ENCODE measurements at places on chromosomes 1 and 21. TPM values are rescaled to one million over a fixed set of nuclear protein-coding genes. Genes with fewer than 3 reads are reported as not detected.
A peak's percentile ranks its signal among the peaks of the same experiment; 100 is the strongest.

GRCh38 chr1:64514197-64514765, 44.4 kb downstream of the CACHD1 start:
- DNase-seq, result no peak

DNA sequence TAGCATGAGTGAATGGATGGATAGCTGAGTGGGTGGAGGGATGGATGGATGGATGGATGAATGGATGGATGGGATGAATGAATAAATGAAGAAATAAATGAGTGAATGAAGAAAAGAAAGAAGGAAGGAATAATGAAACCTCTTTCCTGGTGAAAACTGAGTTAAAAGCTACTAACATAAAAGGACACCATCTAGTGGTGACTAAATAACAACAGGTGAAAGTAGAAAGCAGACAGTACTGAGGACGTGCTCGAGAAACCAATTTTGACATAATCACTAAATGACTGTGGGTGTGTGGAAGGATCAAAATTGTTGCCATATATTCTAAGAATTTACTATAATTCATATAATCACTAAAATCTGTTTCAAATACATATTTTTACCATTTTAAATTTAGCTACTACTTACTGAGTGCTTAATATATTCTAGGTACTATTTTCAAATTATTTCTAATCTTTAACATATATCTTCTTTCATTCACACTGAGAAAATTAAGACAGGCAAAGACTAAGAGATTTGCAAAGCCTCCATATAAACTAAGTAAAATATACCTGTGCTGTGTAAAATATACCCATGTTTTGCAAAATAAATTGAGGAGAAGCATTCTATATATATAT, 522.9 kb downstream of the LRRIQ3 start:
- peak; percentile 1 for DNase-seq

DNA sequence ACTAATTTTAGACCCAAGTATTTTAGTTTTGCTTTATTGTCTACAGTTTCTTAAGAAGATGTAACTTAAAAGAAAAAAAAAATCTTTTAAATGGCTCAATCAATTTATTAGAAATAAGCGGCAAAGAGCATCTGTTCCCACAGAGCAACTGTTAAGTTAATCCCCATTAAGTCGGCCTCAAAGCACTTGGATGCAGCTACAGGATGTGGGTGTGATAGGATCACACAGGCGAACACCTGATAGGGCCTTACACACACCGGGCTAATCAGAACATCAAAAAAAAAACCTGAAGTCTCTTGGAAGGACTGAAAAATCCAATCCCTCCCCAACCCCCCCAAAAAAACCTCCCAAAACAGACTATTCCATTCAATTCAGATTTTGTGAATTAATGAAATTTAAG, 23.0 kb downstream of the APP start:
- no peak for DNase-seq

GRCh38 chr1:98382986-98383740, 278.4 kb upstream of the SNX7 start:
- DNase-seq, result no peak

GRCh38 chr1:117685936-117686806, 80.3 kb downstream of the TENT5C start:
- no peak for DNase-seq

DNA sequence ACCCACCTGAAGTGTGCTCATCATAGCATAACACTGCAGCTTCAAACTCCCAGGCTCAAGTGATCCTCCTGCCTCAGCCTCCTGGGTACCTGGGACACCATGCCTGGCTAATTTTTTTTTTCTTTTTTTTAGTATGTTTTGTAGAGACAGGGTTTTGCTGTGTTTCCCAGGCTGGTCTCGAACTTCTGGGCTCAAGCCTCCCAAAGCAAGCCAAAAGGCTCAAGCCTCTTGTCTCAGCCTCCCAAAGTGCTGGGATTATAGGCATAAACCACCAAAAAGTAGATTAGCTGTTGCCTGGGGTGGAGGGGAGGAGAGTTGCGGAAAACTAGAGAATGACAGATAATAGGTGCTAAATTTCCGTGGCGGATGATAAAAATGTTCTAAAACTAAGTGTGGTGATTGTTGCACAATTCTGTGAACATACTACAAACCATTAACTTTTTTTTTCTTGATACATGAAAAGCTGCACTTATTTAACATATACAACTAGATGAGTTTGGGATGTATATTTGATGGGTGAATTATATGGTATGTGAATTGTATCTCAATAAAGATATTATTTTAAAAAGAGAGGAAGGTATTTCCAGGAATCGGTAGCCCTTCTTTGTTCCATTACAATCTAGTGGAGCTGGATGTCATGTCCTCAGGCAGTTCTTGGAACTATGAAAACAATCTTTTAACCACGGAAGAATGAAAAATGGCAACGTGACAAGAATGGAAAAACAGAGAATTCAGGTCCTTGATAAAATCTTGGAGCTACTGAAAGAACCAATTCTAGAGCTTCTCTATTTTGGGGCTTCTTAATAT, 27.3 kb upstream of the MED18 start:
- DNase-seq, result no peak

DNA sequence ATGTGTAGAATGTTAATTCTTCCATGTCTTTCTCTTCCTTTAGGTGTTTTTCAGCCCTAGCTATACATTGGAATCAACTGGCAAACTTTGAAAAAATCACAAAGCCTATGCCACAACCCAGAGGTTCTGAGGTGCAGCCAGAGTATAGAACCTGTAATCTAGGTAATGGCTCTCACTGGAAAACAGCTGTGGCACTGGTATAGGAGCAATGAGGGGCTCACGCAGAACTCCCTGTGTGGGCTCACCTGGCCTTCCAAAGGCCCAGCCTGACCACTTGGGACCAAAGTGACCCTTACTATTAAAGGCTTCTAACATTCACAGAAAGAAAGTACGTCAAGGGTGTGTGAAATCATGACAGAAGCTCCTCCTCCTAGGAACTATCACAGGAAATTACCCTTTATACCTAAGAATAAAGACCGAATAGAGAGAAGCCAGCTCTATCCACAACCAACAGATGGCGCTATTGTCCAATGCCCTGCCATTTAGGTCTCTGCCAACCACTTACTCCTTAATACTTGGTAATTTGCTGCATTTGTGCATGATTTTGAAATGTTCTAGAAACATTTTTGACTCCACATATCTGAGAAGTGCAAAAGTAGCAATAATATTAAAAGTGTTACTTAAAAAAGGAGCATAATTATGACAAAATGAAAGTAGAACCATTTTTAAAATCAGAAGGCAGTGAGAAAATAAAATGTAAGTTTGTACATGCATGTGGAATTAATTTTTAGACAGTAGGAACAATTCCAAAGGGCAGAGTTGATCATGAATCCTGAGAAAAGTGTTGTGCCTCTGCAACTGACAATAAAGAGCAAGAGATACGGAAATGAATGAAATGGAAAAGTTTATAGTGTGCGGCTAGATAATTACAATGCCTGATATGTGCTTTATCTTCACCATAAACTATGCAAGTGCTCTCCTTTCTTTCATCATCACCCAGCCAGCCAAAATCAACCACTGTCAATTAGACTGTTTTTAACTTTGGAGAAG, 93.1 kb upstream of the HAO2 start:
- DNase-seq, result peak; percentile 55

DNA sequence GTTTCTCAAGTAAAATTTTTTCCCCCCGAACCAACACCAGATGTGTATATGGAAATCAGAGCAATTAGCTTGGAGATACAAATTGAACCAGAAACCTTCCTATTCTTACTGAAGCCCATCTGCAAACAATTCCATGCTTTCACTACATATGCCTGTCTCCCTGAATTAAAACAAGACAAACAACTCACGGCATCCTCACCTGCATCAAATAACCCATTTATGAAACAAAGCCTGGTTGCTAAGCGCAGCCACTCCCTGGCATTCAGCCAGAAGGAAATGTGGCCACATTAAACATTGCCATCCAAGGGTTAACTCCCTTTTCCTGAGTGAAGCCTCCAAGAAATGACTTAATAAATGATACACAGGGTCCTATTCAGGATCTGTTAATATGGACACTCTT, 55.3 kb downstream of the APP start:
- DNase-seq, result peak; percentile 22

DNA sequence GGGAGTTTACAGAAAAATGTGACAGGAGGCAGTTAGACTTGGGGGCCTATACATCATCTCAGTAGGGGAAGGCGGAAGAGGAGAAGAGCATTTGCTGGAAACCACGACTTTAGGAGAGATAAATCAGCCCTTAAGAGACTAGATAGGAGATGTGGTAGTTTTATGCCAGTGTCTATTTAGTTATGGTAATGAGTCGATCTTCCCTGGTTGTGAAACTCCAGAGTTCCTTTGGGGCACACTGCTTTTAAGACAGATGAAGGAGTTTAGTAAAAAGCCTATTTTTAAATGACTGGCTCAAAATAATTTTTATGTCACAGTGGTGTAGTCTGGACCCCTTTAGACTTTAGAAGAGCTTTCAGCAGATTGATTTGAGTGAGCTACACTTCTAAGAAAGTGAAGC, 7.8 kb downstream of the PGM1 start:
- DNase-seq, result no peak

DNA sequence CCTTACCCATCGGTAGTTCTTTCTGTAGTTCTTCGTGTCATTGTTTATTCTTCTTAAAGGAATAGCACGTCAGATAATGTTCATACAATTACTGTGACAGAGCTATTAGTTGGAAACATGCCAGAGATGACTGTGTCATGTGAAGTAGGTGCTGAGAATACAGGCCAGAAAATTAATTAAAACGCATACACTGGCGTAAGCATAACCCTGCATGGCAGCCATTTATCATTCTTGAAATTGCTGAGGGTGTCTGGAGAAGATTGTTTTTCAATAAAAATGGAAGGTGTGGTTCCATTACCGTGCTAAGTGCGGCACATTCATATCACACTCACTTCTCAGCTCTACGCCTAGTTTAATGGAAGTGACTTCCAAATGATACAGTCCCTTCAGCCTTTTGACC, 7.8 kb downstream of the ETS2 start:
- DNase-seq, result no peak

DNA sequence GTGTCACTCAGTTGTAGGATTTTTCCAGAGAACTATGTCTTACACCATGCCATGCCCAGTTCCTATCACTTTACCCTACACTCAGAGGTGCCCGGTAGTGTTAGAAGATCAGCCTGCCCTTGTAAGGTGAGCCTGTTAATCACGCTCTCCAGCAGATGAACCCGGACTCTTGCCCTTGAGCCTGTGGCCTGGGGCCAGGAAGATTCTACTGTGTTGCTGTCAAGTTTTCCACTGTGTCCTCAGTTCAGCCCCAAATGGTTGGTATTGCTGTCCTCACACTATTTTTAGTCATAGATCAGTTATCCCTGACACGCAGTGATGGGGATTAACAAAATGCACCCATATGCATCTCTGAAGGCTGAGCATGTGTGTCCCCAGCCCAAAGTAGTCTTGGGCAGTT, 105.0 kb upstream of the SPAG17 start:
- DNase-seq, result no peak

DNA sequence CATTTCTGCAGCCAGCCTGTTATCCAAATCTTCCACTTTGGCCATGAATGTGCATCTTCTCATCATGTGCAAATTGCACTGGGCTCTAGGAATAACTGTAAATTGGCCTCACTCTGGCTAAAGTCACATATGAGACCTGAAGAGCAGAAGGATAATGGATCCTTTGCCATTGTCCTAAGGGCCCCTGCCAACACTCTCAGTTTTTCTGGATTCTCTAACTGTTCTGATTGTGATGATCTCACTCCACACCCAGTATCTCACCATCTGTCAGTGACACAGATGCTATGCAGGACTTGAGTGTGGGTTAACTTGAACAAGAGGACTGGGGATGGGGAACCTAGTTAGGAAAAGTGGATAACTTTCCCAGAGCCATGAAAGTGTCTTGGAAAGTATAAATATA, 8.5 kb upstream of the FYB2 start:
- DNase-seq, result no peak

GRCh38 chr1:116785006-116785405, 30.8 kb downstream of the CD2 start:
- no peak for DNase-seq

- DNase-seq, result no peak
Observed at GRCh38 chr21:17925899-17926298, 106.7 kb upstream of the C21orf91 start.

DNA sequence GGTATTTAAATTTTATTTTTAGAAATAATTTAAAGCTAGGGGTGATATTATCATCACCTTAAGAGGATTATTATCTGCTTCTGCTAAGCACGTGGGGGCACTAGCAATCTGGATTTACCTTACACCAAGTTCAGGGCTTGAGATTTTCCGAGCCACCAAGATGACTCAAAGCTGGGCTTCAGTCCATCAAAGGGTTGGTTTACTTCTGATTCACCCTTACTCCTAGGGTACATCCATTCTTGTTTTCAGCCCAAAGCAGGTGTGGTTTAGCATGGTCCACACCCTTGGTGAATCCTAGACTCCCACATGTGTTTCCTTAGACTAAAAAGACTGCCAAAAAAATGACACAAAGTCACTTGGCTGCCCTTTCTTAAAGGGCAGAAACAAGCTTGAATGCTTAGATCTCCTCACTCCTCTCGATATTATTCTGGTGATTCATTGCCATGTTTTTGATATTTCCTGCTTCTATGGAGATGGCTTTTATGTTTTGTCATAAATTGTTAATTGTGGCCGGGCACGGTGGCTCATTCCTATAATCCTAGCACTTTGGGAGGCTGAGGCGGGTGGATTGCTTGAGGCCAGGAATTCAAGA, 9.8 kb upstream of the PRSS38 start:
- DNase-seq, result peak; percentile 72

DNA sequence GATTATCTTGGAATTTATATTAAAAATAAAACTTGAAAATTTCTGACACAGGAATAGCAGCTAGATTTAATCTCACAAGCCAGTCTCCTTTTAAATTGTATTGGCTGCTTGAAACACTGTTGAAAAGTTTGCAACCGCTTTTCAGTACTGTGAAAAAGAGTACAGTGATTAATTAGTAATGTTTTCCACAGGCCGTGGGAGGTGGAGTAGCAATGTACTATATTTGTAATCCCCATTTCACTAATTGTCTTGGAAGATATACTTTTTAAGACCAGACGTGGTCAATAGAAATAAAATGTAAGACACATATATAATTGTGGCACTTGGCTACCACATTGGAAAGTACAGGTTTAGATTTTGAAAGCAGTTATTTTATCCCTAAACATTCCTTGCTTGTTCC, 40.8 kb upstream of the MYOCOS start:
- no peak for DNase-seq

DNA sequence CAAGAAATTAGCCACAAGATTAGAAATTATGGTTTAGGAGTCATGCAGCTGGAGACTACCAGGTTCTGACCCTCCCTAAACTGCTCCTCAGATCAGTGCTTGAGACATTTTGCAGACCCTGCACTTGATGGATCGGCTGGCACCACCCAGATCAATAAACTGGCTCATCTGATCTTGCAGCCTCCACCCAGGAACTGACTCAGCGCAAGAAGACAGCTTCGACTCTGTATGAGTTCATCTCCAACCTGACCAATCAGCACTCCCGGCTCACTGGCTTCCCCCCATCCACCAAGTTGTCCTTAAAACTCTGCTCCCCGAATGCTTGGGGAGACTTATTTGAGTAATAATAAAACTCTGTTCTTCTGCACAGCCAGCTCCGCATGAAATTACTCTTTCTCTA, 40.0 kb downstream of the L1TD1 start:
- DNase-seq, result no peak

Gene ZNF670
- 2.9 TPM for polyA plus RNA-seq

Gene RNF186
- not detected for polyA plus RNA-seq

Gene LORICRIN
- not detected for polyA plus RNA-seq

Gene MOB3C
- 2.9 TPM for polyA plus RNA-seq

Gene CASQ2
- polyA plus RNA-seq, result not detected

Gene DEDD
- polyA plus RNA-seq, result 25.3 TPM

Measured in A549 (cell line).